ENCODE measurements at places on chromosomes 5 and 9. TPM values are rescaled to one million over a fixed set of nuclear protein-coding genes. Genes with fewer than 3 reads are reported as not detected.

BTNL9 gene
- total RNA-seq: not detected

TMEM174 gene
- not detected for total RNA-seq

SPEF2 gene
- total RNA-seq: 2.0 TPM

TLR4 gene
- total RNA-seq: 35.8 TPM

DRD1 gene
- total RNA-seq: 1.2 TPM

AHRR gene
- 18.0 TPM for total RNA-seq

OCLN gene
- 1.1 TPM for total RNA-seq

MLANA gene
- total RNA-seq: not detected

PRDM9 gene
- total RNA-seq: not detected

SLC1A3 gene
- 20.0 TPM for total RNA-seq

FRRS1L gene
- total RNA-seq: 0.10 TPM

CDX1 gene
- total RNA-seq: 0.91 TPM

TSSK1B gene
- total RNA-seq: 0.46 TPM

C5orf58 gene
- not detected for total RNA-seq

LEAP2 gene
- total RNA-seq: 0.30 TPM

EEIG1 gene
- total RNA-seq: 44.9 TPM

FAM221B gene
- not detected for total RNA-seq

TMEM252 gene
- not detected for total RNA-seq

WDR31 gene
- 5.0 TPM for total RNA-seq

IFNA2 gene
- not detected for total RNA-seq

CTSL gene
- 478 TPM for total RNA-seq

RAB3C gene
- total RNA-seq: not detected

DNAI1 gene
- 0.03 TPM for total RNA-seq

NOXA1 gene
- total RNA-seq: 0.36 TPM

ANXA6 gene
- total RNA-seq: 390 TPM

PCDHB15 gene
- total RNA-seq: 0.91 TPM

ADCY2 gene
- not detected for total RNA-seq

ANKRD18A gene
- total RNA-seq: not detected

DMRTA1 gene
- total RNA-seq: 0.66 TPM

LVRN gene
- 0.36 TPM for total RNA-seq

UGCG gene
- total RNA-seq: 163 TPM

JAKMIP2 gene
- 0.13 TPM for total RNA-seq

SYNPO gene
- total RNA-seq: 62.4 TPM

SLC4A9 gene
- 0.07 TPM for total RNA-seq

NEUROG1 gene
- total RNA-seq: not detected

BHMT2 gene
- 6.4 TPM for total RNA-seq

SLC45A2 gene
- total RNA-seq: 0.17 TPM

ZFP37 gene
- 3.0 TPM for total RNA-seq

HMGCR gene
- 60.6 TPM for total RNA-seq

SPAAR gene
- 0.26 TPM for total RNA-seq

NFIB gene
- 39.1 TPM for total RNA-seq

SLC30A5 gene
- 109 TPM for total RNA-seq

IFNA21 gene
- not detected for total RNA-seq

OBP2B gene
- not detected for total RNA-seq

LAMC3 gene
- total RNA-seq: 0.33 TPM

SPATA31A3 gene
- not detected for total RNA-seq

TERT gene
- total RNA-seq: not detected

AGXT2 gene
- not detected for total RNA-seq

NUTM2F gene
- total RNA-seq: not detected
